Dorsolateral prefrontal cortex (tissue), 122 donors: ENCODE measurements at places on chromosomes 7 and 10.

DNA sequence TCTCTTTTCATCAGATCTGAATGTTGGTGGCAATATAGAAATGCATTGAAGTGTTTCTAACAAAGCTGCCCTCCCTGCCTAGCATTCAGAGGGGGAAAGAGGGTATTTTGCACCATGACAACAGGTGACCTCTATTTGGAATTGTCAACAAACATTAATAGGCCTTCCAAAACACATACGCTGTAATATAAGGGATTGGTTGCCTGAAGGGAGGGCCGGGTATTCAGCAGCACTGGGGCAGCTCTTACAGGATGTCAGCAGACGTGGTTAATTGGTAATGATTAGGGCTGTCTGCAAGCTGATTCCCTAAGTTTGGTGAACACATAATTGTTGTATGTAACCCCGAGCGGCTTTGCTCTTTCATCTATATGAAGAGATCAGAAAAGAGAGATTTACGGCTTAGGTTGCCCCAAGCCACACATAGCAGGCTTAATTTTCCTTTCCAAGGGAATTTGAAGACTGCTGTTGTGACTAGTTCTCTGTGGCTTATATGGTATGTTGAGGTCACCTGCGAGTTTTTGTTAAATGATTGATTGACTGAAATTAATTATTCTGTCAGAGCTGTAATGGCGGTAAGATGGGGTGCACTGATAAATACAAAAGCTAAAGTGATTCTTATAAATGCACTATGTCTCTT lies 759.3 kb downstream of the LRMDA start:
- no peak for DNase-seq

- DNase-seq = no peak
Measured at GRCh38 chr7:137755427-137755826, 91.3 kb downstream of the DGKI start.

DNA sequence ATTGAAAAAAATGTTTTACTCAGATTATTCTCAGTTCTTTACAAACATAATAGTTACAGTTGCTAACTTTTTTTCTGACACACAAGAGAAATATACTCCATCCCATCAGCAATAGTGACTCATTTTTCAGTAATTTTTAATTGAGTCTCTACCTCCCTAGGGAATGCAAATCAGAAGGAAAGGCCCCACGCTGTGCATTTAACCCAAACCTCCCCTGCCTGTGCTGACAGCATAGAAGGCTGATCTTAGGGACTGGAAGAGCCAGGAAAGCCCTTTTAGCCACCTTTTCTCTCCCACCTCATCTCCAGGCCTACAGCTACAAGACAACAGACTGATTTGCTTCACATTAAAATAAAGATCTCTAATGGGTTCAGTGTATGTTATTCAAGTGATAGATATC lies 24.7 kb upstream of the PIK3CG start:
- no peak for DNase-seq

DNA sequence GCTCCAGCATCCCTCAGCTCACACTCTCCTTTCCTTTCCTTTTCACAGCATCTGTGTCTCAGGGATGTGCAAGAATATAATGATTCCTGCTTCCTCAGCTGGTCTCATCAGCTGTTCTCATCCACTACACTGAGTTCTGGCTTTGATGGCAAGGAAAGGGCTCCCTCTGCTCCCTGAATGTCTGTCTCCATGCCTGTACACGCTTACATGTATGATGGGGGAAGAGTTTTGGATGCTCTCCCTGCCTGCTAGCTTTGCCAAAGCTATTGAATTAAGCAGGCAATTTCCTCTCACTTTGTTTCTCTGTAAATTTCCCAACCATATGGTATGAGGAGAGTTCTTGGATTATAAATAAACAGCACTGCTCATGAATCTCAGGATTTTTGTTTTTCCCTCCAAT lies 254.5 kb downstream of the SORCS3 start:
- DNase-seq = no peak

DNA sequence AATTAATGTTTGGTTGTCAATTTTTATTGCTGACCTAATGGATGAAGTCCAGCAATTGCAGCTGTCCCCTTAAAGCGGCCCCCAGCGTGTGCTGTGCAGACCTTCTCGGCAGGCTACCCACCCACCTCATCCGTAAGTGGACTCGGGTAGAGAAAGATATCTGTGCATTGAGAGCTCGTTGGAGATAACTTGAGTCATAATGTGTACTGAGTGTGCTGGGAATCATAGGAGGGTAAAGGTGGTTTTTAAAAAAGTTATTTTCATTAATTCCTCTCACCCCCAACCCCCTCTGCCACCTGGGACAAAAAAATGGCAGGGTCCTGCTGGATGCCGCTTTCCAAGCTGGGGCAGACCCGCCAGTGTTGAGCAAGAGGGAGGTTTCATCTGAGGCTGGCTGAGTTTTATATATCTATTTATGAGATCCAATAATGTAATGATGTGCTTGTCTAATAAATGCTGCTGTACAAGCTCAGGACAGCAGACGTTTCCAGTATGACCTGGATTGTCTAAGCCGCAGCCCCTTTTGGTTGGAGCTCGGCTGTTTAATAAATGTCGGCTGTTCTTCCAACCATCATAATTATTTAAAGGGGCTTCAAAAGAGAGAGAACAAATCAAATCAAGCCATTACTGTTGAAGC lies 119.1 kb downstream of the NKX6-2 start:
- no peak for DNase-seq
